ENCODE measurements at places on chromosomes 12 and 14.

DNA sequence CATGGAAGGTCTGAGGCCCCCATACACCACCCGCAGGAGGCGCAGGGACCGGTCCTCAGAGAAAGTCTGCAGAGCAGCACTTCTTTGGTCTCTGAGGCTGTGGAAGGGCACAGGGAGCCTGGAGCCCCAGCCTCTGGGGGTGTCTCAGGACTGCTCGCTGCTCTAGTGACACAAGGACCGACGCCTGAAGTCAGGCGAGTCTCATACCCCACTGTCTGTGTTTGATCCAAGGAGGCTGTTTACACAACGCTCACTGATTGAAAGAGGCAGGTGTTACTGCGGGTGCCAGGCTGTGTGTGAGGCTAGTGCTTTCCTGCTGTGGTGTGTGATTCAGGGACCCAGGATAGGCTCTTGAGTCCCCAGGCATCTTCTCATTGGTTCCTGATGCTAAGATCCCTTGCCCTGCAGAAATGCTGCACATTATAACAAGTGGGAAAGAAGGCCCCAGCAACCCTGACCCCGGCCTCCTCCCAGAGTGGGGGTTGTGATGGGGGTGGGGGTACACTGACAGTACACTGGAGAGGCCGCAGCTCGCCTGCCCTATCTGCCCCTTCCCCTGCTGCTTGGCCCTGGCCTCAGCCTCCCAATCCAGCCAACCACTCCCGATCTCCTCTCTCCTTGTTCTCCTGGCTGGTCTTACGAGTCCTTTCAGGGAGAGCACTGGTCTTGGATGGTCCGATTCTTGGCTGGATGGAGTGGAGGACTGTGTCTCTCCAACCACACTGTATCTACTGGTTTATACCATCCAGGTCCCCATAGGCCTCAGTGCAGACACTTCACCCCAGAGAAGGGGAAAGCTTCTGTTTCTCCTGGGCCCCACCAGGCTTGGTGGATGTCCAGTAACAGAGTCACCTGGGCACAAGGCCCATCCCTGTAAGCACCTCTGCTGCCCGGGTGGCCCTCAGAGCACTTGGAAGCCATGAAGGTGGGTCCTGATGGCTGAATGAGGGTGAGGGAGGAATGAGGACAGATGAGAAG lies 6.6 kb downstream of the CACNA2D4 start:
- DNase-seq, result peak; percentile 86

- no peak for DNase-seq
Measured at GRCh38 chr12:124916374-124917134, 2.1 kb upstream of the UBC start.

GRCh38 chr12:122874081-122874480 lies 21.8 kb downstream of the VPS37B start:
- no peak for DNase-seq

DNA sequence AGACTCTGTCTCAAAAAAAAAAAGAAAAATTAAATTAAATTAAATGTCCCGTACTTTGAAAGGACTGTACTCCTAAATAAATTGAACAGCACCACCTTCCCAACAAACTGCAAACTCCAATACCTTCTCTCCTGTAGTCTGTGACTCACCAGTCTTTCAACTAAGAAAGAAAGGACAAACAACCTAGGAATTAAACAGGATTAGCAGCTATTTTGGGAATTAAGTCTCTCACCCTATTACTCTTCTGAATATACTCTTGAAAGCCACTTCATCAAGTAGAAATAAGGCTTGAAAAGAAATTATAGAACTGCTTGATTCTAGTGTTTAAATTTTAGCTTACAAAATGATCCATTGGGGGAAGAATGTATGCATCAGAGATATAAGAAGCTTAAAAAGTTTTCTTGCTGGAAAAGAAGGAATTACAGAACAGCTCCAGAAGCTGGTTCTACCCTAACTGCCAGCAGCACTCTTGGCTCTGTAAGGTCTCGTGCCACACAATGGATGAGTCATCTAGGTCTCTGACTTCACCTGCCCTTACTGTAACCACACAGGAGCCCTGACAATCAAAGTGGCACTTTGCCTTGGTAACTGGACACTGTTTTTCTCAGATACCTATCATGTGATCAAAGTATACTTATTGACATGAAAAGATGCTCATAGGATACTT lies 57.0 kb upstream of the CERS5 start:
- DNase-seq, result peak; percentile 94

DNA sequence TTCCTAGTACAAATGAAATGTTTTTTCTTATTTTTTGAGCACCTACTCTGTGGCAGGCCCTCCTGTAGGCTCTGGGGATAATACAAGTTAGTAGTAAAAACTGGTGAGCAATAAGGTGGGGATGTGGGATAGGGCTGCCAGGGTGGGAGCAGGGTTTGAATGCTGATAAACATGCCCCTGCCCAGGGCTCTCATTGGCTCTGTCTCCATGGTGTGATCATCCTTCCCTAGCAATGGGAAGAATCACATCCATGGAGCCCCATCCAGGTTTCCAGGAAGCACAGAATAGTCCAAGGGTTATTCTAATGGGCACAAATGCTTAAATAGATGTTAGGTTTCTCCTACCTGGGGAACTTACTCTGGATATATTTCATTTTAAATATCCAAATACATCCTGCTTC lies 45.5 kb downstream of the GIT2 start:
- no peak for DNase-seq

Data from NCI-H510A treated with DMSO at 0.1 percent for 48 hours (cell line).